NCI-H526 treated with DMSO at 0.1 percent for 48 hours (cell line): ENCODE measurements at places on chromosomes 2 and 18.

- DNase-seq, result peak; percentile 39
These were observed 44.2 kb upstream of the LYPD6B start for GRCh38 chr2:148994341-148994740.

DNA sequence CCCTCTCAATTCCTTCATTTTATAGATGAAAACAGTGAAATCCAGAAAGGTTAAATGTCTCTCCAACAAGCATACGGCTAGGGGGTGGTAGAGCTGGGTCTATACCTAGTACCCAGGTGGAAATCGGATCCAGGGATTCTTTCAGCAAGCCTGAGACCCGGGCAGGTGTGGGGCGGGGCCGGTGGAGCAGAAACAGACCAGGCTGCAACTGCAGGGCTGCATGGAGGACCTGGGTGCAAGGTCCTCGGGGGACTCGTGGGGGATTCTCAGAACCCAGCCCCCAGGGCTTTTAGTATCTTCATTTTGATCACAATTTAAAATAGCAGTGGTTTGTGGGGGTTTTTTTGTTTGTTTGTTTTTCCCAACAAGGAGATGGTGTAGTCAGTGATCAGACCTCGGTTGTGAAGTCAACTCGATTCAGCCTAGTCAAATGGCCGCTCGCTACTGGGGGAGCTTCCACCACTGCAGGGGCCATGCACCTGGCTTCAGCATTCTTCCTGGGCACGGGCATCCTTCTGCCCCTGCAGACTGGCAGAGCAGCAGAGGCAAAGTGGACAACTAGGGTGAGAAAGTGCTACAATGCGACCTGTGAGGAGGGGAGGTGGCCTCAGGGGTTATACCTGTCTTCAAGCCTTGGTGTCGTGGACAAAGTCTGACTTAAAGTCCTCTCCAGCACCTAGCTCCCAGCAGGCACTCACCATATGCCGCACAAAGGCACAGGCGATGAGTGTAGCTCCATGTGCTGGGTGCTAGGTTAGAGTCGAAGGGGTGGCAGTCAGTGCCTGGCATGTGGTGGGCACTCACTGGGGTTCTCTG, 46.3 kb downstream of the GORASP2 start:
- peak; percentile 32 for DNase-seq

- no peak for DNase-seq
These were observed 226.2 kb downstream of the TPGS2 start for GRCh38 chr18:36602620-36603019.

- DNase-seq, result no peak
These were observed 55.4 kb upstream of the RMP24 start for GRCh38 chr18:35917043-35917442.

- no peak for DNase-seq
These were observed 119.4 kb downstream of the LPIN1 start for GRCh38 chr2:11865805-11866204.
